ENCODE measurements at places on chromosomes 12 and 14.

- DNase-seq, result peak; percentile 4
Measured at GRCh38 chr12:28799348-28799747, 349.7 kb upstream of the FAR2 start.

DNA sequence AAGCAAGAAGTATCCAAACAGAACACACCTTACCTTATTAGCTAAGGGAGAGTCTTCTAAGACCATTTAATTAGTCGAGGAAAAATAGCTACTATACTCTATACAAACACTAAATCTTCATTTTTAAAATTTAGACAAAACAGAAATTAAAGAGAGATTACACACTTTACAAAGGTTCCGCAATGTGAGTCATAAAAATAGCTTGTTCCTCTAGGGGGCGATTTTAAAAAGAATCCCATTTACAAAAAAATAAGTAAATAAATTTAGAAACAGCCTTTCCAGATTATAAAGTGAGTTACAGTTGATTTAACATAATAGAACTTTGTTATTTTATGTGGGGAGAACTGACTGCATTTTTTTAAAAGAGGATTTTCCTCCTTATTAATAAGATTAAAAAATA lies 201.6 kb downstream of the PAX9 start:
- no peak for DNase-seq

DNA sequence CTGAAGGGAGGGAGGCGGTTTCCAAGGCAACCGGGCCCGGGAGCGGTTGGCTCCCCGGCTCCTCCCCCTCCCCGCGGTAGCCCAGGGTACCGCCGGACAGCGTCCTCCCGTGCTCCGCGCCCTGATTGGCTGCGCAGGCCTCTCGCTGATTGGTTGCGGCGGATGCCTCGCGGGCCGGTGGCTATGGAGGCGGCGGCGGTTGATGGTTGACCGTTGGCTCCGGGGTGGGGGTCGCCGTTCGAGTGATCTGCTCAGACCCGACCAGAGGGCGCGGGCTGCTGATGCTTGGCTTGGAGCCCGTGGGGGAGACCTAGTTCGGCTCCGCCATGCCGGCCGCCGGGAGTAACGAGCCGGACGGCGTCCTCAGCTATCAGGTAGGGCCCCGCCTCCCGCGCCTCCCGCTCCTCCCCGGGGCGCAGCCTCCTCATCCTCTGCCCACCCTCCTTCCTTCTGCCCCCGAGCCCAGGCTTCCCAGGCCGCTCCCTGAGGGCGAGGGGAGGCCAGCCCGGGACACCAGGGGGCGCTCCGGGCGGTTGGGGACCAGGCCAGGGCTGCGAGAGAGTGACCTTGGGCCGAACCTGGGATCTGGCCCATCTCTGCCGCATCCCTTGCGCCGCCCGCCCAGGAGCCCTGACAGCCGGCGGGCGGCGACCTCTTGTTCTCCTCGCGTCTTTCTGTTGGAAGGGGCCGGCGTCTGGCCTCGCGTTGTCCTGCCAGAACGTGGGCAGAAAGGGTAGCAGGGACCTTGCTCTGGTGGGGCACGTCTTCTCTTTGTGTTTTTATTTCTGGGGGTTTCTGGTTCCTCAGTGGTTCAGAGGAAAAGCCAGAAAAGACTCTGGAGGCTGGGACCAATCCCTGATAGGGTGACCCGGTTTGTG lies at the start of gene SLC4A8:
Gene SLC4A8, plus strand, starts transcription at position 170 of the 878 bp plus-strand sequence. Its CDS starts 157 bp downstream, at position 327.
- peak; percentile 60 for DNase-seq

DNA sequence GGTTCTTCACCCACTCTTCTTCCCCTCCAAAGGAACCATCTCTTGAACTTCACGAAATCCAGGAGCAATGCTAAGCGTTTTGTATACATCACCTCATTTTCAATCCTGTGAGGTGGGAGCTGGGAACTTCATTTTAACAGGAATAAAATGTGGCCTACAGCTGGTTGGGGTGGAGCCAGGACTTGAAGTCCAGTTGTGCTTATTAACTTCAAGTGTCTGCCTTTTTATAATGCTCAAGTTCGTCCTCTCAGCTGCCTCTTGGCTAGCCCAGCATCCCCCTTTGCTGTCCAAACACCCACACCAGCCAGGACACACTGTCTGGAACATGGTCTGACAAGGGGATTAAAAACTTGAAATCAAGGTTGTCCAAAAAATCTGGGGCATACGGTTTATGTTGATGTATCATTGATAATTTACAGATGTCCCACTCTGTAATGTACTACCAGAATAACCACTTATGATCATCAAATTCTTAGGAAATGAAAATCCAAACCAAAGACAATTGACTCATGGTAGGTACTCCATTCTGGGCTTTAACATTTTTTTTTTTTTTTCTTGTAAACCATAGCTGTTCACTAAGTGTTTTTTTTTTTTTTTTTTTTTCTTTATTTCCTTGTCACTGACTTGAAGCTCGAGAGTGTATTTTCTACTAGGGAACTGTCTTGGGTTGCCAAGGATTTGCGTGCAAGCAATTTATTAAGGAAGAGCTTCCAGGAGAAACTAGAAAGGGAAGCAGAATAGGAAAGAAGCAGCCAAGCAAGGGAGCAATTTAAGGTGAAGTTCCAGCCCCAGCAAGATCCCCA lies 252.3 kb downstream of the EFCAB11 start:
- DNase-seq, result peak; percentile 10

- peak; percentile 62 for DNase-seq
Measured at GRCh38 chr14:90398315-90398839, 1.5 kb downstream of the CALM1 start.

GRCh38 chr12:26471560-26471959 lies 276.2 kb downstream of the SSPN start:
- DNase-seq, result no peak

DNA sequence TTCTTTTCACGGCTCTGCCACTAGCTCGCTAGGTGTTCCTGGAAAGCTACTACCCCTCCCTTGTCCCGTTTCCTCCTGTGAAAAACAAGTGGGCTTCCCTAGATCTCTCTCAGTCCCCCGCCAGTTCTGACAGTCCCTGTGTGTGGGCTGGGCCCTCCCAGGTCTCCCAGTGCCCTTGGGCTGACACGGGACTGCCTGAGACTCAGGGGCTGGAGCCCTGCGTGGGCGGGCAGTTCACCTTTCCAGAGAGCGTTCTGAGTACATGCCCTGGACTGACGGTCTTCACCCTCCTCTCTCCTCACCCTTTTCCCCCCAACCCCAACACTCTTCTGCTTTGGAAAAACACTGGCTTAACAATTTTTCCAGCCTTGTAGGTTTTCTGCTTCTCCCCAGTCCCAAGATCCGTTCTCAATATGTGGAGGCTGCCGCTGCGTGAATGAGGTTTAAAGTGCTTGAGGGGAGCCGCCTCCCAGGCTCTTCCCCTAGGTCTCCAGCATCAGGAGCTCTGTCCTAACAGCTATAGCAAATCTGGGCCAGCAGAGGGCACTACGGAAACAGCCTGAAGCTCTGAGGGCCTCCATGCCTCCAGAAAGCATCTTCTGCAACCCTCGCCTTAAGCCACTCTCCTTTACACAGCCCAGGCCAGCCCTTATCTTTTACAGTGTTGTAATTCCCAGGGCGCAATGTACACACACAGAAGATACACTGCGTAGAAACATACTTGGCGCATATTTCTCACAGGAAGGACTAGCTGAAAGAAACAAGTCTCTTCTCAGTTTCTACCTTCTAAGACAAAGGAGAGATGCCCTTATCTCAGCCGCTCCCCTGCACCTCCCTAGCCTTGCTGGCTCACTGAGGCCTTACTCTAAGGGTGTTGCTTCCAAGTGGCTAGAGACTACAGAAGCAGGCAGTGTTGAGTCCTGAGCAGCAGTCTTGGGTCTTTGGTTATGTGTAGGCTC lies 10.4 kb upstream of the DCD start:
- peak; percentile 43 for DNase-seq

GRCh38 chr12:8890313-8891085 lies 23.8 kb upstream of the PHC1 start:
- DNase-seq, result peak; percentile 52

DNA sequence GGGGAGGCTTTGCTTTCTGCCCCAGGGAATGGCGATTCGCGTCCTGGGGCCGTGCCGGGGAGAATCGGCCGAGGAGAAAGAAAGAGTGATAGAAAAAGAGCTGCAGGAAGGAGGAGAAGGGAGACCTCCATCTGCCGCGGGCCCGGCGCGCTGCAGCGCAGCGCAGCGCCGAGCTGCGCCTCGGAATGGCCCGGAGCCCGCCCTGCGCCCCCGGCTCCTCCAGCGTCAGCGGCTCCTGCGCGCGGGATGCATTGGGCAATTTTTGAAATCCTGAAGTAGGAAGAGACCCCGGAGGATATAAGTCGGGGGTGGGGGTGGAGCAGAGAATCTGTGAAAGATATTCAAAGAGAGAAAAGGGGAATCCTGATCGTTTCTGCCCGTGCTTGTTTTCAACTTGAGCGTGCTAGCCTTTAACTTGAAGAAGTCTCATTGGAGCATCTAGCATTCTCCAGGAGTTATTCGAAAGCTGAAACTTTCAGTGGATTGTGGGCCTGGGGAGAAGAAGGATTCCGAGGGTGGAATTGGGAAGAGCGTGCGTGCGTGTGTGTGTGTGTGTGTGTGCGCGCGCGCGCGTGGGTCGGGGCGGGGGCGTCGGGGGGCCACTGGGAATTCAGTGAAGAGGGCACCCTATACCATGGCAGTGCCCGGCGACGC lies 441 bp downstream of the PDE3A start:
- peak; percentile 10 for DNase-seq

Measured in epithelial cell of esophagus (primary cell).